Stimulated activated CD4-positive, alpha-beta T cell treated with anti-CD3 and anti-CD28 coated beads, Interleukin-1b, Interleukin-23, amount 100 ng/mL, for 24 hours (primary cell): ENCODE measurements at places on chromosomes 1 and 21.

- DNase-seq, result no peak
Measured at GRCh38 chr1:226948480-226948879, 8.4 kb downstream of the COQ8A start.

DNA sequence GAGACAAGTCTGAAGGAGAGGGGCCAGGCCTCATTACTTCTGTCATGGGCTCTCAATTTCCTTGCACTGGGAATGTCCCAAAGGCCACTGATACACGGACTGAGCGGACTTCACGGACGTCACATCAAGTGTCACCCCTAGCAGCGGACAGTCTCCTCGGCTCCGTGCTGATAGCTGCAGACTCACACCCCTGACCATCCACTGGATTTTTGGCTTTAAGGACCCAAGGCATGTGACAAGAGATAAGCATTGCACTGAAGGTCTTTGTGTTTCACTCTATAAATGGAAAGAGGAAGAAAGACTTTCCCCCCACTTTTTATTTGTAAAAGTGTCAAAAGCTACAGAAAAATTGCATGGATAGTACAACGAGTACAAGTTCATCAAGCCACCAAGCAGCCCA is 200.4 kb upstream of the FGGY start:
- no peak for DNase-seq

DNA sequence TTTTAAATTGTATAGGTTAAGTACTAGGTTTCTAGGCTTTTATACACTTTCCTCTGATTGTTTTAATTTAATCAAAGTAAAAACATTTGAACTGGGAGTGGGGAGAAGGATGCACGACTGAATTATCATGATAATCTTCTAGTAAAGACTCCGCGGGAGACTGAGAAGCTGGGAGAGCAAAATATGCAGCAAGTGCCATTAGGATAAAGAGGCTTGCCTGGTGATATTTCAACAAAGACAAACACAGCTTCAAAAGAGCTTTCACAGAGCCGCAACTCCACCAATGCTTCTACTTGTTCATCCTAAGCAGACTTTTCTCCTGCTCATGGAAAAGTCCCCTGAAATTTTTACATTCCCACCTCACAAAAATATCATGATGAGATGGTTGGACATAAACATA is 239.0 kb upstream of the PTBP2 start:
- DNase-seq, result no peak

DNA sequence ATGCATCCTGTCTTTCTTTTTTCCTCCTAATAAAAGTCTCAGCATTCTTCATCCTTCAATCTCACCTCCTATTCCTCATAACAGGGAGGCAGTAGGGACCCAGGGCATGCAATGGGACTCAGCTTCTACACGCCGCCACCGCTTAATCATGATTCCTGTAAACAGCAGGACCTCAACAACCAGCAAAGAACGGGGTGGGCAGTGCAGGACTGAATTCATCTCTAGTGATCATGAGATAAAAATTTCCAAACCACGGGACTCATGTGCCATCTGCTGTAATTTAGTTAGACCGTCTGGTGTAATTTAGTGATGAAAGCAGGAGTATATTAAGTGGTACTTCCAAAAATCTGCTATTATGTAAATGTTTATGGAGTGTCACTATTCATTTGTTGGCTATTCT is 5.4 kb downstream of the PRAMEF12 start:
- no peak for DNase-seq

GRCh38 chr1:1785666-1786065 is 7.4 kb upstream of the NADK start:
- no peak for DNase-seq
